Activated CD4-positive, alpha-beta T cell treated with anti-CD3 and anti-CD28 coated beads, Interleukin-2, amount 50 U/mL, for 24 hours (primary cell): ENCODE measurements at places on chromosomes 12 and 14.

GRCh38 chr12:6532927-6533652 lies 1.2 kb upstream of the GAPDH start:
- no peak for DNase-seq

DNA sequence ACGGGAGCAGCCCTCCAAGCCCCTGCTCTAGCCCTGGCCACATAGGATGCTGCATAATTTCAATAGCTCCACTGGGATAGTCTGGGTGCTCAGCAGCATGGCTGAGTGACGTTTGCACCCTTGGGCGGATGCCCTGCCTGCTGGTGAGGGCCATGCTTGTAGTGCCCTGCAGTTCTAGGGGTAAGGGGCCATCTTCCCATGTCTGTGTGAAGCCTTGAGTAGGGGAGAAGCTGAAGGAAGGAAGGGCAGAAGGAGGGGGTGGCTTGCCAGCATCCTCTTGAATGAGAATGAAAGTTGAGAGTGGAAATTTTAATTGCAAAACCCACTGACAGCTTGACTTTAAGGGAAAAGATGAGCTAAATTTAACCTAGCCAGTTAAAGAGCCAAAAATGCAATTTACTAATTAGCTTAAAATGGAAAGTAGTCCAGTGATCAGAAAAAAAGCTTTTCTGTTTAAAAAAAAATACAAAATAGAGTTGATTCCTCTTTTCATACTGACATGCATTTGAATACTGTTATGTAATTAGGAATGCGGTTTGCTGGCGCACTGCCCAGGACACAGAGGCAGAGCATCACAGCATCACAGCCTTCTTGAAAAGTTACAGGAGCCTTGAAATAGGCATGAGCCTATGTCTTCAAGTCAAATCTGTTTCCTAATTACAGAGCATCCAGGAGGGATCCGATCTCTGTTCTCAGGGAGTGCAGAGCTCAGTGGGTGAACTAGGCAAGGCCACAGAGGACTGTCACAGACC lies 18.5 kb upstream of the EML1 start:
- DNase-seq: no peak

DNA sequence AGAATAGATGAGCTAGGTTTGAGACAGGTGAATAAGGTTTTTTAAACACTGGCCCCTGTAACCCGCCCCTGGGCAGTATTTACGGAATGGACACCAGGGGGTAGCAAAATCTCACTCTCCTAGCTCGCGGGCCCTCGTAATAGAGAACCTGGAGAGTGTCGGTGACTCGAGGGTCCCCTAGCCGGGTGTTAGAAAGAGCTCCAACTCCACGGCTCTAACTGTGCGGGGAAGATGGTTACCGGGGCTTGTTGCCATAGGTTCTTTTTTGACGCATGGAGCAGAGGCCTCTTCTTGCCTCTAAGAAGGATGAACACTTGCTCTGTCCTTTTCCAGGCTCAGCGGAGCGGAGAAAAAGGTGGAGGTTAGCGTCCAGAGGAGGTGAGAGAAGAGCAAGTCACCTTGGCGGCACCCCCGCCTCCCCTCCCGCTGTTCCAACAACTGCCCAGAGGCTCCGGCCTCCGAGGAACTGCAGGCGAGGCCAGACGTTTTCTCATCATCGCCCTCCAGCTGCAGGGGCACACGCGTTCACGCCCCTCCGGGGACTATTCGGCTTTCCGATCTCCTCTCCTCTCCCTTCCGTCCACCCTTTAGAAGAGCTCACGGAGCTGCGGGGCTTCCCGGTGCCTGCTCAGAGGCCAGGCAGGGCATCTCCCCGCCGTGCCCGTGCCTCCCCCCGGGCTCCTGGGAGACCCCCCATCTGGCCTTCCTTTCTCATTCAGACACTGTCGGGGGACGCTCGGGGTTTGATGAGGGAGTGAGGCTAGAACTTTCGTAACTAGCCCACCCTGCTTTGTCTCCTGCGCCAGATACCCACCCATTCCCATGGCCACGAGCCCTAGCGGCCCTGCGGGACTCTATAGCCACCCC lies 1.4 kb upstream of the ARHGEF40 start:
- no peak for DNase-seq

DNA sequence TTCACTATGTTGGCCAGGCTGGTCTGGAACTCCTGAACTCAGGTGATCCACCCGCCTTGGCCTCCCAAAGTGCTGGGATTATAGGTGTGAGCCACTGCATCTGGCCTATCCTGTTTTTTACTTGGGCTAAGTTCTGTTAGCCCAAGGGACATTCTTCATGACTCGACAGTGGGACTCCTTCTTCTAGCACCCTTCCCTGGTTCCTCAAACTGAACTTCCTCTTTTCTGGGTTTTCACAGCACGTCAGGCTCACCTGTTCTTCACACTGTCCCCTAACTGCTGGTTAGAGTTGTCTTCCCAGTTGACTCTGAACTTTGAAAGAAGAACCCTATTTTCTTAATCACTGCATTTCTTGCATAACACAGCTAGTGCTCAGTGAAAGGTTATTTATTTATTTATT lies 22.5 kb downstream of the CABP1 start:
- no peak for DNase-seq

GRCh38 chr12:87678453-87678852 lies 350.7 kb downstream of the C12orf50 start:
- DNase-seq: no peak

DNA sequence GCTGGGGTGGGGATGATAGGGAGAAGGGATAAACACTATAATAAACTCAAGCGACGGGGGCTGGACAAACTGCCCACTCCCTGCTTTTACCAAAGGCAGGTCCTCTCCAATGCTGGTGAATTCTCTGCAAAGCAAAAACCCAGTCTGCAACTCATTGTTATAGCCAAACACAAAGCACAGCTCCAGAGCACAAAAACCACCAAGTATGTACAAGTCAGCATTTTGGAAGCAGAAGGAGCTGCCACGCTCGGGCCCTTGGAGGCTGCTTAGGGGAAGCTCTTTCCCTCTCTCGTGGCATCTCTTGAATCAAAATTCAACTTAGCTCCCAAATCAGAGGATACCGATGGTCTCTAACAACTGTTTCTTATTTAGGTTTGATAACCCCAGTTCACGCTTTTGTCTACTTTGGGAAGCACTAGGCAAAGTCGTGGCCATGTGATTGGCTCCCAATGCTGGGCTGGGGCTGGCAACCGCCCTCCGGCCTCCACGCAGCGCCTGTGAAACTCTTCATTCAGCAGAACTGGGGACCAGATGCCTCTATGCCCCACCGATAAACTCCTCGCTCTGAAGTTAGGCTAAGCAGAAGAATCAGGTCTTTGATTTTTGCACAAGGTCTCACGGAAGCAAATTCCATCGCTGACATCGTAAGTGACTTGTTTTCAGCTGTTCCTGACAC lies 158.5 kb upstream of the FOXN3 start:
- no peak for DNase-seq

DNA sequence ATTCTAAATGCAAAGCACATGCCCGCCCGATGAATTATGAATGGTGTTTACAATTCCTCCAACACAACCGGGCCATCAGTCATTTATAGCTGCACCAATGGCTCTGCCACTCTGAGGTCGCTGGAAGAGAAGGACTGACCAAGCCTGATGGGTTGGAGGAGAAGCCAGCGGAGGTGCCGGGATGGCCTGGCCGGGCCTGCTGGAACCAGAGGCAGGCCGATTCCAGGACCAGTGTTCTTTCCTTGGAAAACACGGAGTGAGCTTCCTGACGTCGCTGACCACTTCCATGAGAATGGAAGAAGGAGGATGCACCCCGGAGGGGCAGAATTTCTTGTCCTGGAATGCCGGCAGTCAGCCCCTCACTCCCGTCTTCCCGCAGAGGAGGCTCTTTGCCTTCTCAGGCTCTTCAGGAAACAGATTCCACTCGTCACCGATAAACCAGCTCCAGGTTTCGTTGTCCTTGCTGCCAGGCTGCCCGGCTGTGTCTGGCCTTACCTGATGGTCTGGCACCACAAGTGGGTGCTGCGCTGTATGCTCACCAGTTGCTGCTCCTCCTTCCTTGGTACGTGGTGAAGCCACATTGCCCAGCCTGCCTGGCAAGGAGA lies 358.5 kb upstream of the SFSWAP start:
- no peak for DNase-seq
